ENCODE measurements at places on chromosomes 4 and X. TPM values are rescaled to one million over a fixed set of nuclear protein-coding genes. Genes with fewer than 3 reads are reported as not detected.

Gene ITIH6
- total RNA-seq: under 0.01 TPM

Gene PDZD4
- total RNA-seq: 48.4 TPM

Gene MTCP1
- total RNA-seq: 2.5 TPM

Gene GRIA3
- total RNA-seq: 0.83 TPM

Gene CXorf51B
- not detected for total RNA-seq

- peaks cover 48% of the 10 kb centered on the region for H3K36me3 ChIP-seq
- H3K27ac ChIP-seq: no peak overlapping the region
- no peaks in the 10 kb centered on the region for H3K27me3 ChIP-seq
- DNase-seq: no peak
- H3K4me3 ChIP-seq: no peak overlapping the region
Measured at GRCh38 chrX:41133551-41133950, 48.3 kb downstream of the USP9X start.

DNA sequence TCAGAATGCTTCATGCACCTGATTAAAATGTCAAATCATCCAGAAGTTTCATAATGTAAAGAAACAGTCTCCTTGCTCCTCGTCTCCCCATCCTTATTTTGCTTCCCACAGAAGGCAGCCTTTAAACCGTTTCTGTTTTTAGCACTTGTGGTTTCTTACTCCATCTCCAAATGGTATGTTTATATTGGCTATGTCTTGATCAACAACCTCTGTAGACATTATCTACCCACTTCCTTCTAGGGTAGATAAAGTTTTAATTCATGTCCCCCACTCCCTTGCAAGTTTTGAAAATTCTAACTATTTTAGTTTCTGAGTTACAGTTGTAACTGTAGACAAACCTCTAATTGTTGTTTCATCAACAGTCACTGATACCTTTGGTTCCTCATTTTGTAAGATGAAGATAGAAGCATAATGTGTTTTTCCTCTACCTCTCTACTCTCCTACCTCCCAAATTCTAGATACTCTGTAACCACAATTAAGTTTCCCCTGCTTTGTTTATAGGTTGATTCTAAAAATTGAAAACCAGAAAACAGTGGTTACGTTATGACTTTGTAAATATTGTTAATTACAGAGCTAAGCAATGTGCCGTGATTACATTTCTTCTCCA lies 291.7 kb upstream of the GATB start:
- no peaks in the 10 kb centered on the region for H3K4me1 ChIP-seq
- H3K36me3 ChIP-seq: no peaks in the 10 kb centered on the region
- DNase-seq: no peak
- no peak overlapping the region for H3K27ac ChIP-seq
- no peak overlapping the region for H3K4me3 ChIP-seq

DNA sequence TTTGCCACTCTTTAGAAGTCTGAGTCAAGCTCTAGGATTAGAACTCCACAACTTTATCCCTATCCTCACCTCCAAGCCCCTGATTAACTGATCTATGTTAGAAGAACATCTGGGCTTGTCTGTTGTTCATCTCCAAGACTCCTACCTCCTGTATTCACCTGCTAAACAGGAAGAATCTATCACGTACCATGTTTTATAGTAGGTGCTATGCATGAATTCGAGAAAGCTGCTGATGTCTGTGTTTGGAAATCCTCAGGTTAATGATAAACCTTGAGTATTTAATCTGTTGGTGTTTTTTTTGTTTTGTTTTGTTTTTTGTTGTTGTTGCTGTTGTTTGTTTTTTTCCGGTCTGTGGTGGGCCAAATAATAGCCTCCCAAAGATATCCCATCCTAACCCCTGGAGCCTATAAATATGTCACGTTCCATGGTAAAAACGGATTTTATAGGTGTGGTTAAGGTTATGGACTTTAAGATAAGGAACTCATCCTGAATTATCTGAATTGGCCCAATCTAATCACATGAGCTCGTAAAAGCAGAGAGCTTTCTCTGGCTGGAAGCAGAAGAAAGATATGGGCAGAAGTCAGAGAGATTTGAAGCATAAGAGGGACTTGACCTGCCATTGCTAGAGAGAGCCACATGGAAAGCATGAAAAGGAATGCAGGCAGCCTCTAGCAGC lies 101.2 kb upstream of the DUSP21 start:
- DNase-seq: no peak
- no peaks in the 10 kb centered on the region for H3K4me1 ChIP-seq
- H3K4me3 ChIP-seq: no peak overlapping the region
- no peaks in the 10 kb centered on the region for H3K27me3 ChIP-seq
- H3K36me3 ChIP-seq: no peaks in the 10 kb centered on the region
- no peak overlapping the region for H3K27ac ChIP-seq

DNA sequence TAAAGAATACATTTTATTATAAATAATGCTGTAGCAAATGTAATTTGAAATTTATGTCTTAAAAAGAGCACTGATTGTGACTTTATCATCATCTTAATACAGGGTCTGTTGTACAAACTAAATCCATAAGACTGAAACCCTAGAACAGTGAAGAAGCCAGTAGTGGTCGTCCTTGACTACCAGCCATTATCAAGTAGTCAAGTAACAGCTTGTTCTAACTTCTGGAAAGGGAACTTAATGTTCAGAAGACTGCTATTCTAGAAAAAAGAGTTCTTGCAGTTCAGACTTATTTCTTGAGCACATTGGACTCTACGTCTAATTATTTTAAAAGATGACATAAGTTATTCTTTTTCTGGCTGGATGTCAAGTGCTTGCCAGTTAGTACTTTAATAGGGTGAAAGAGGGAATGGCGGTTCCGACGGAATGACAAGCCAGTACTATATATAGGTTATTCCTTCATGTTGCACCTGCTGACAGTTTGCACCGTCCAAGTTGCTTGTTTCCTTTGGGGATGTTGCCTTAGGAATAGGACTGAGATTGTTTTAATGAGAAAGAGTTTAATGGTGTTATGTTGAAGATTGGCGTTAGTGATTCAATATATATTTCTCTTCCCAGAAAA lies 109.9 kb downstream of the RAPGEF2 start:
- no peaks in the 10 kb centered on the region for H3K27me3 ChIP-seq
- no peaks in the 10 kb centered on the region for H3K36me3 ChIP-seq
- no peak for DNase-seq
- H3K4me1 ChIP-seq: peaks cover 27% of the 10 kb centered on the region
- peak overlapping the region; percentile 64 for H3K27ac ChIP-seq
- H3K4me3 ChIP-seq: peak overlapping the region; percentile 3

DNA sequence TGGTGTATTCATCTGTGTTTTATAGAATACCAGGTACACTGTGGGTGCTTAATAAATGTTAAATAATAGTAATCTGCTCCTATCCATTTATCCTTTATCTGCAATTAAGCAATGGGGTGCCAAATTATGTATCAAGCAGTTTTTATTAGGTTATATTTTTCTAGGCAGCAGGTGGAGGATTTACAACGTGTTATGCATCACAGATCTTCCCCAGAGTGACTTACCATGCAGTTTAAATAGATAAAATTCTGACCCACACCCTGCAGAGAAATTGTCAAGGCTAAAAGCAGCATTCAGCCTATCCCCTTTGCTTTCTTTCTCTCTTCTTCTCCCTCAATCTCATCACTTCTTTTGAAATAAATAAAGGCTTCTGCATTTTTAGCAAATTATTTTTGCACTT lies 306.4 kb downstream of the CXXC4 start:
- no peaks in the 10 kb centered on the region for H3K27me3 ChIP-seq
- DNase-seq: no peak
- no peak overlapping the region for H3K27ac ChIP-seq
- H3K4me3 ChIP-seq: no peak overlapping the region
- H3K4me1 ChIP-seq: peaks cover 5% of the 10 kb centered on the region

DNA sequence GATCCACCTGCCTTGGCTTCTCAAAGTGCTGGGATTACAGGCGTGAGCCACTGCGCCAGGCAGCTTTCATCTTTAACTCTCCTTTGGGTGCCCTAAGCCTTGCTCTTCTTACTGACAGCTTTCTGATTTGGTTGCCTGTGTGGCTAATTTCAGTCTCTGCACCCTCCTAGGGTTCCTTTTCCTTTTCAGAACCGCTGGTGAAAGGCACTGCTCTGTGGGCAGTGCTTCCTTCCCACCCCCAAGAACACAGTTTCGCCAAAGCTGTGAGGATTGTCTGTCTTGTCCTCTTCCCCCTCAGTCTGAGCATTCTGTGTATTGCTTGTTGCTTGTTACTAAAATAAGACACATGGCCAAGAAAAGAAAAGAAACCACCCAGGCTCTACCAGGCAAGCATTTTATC lies 101.4 kb upstream of the FRMPD3 start:
- no peak for DNase-seq
- no peak overlapping the region for H3K27ac ChIP-seq
- H3K27me3 ChIP-seq: peaks cover 4% of the 10 kb centered on the region
- no peaks in the 10 kb centered on the region for H3K36me3 ChIP-seq
- H3K4me3 ChIP-seq: no peak overlapping the region

GRCh38 chr4:139484783-139485311 lies 30.9 kb downstream of the RAB33B start:
- no peak overlapping the region for H3K4me3 ChIP-seq
- no peaks in the 10 kb centered on the region for H3K4me1 ChIP-seq
- no peaks in the 10 kb centered on the region for H3K36me3 ChIP-seq
- no peak overlapping the region for H3K27ac ChIP-seq

- H3K4me1 ChIP-seq: peaks cover 7% of the 10 kb centered on the region
- no peaks in the 10 kb centered on the region for H3K27me3 ChIP-seq
- no peak overlapping the region for H3K27ac ChIP-seq
- H3K36me3 ChIP-seq: no peaks in the 10 kb centered on the region
- no peak for DNase-seq
Measured at GRCh38 chr4:5719350-5720055, 8.5 kb downstream of the EVC start.

DNA sequence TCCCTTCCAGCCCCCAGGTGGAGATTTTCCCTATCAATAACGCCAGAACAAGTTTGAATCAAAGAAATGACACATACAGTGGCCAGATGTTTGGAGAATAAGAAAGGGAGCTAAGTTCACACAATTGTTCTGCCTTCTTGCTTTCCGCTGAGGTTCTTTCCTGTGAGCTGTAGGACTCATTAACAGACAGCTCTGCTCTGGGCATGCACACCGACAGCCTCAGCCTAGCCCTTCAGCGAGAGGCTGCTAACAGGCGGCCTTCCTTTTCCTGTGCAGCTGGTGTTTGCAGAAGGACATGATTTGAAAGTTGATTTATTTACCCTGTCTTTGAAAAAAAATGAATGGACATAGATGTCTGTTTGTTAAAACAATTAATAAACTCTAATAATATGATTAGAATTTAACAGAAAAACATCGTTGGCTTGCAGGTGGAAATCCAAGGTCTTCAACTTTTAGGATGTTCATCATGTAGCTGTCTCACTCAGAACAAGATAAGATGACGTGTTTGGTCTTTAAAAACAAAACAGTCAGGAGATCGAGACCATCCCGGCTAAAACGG lies 183.3 kb downstream of the KDR start:
- peaks cover 8% of the 10 kb centered on the region for H3K4me1 ChIP-seq
- no peak overlapping the region for H3K4me3 ChIP-seq
- no peak for DNase-seq
- no peaks in the 10 kb centered on the region for H3K36me3 ChIP-seq
- no peak overlapping the region for H3K27ac ChIP-seq
- no peaks in the 10 kb centered on the region for H3K27me3 ChIP-seq

DNA sequence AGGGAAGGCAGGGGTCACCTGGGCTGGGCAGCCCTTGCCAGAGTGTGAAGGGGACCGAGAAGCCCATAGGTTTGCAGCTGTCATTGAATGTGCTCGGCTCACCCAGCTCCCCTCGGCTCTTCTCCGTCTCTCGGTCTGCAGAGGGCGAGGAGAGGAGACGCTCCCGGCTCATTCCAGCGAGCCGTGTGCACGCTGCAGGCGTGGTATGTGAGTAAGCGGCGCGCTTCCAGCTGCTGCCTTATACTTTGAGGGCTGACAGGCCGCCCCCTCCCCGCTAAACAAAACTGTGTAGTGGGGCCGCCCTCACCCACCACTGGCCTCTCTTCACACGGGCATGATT lies 23.0 kb upstream of the BCORL1 start:
- no peaks in the 10 kb centered on the region for H3K36me3 ChIP-seq
- no peak overlapping the region for H3K27ac ChIP-seq
- H3K4me3 ChIP-seq: no peak overlapping the region
- H3K4me1 ChIP-seq: peaks cover 14% of the 10 kb centered on the region
- H3K27me3 ChIP-seq: no peaks in the 10 kb centered on the region

GRCh38 chr4:148062301-148062950 lies 330.5 kb downstream of the ARHGAP10 start:
- H3K27ac ChIP-seq: no peak overlapping the region
- peaks cover 40% of the 10 kb centered on the region for H3K36me3 ChIP-seq
- H3K4me1 ChIP-seq: peaks cover 62% of the 10 kb centered on the region
- DNase-seq: no peak
- H3K27me3 ChIP-seq: no peaks in the 10 kb centered on the region
- no peak overlapping the region for H3K4me3 ChIP-seq

DNA sequence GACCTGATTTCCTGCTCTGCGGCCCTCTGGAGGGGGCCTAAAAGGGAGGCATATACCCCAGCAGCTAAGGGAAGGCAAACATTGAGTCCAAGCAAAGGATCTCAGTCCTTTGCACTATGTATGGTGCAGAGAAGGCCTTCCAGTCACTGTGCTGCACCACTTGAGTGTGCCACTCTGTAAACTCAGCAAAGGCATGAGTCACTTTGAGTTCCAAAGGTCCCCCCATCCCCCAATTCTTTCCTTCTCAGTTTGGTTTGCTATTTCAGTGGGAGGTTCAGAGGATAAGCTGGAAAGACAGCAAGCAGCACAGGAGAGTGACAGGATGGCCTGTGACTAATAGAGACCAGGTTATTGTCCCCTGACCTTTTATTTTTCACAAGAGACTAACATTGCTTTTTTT lies 131.3 kb downstream of the FHDC1 start:
- no peaks in the 10 kb centered on the region for H3K36me3 ChIP-seq
- DNase-seq: no peak
- H3K27ac ChIP-seq: no peak overlapping the region
- H3K27me3 ChIP-seq: no peaks in the 10 kb centered on the region
